ENCODE measurements at places on chromosomes 6 and 20. TPM values are rescaled to one million over a fixed set of nuclear protein-coding genes. Genes with fewer than 3 reads are reported as not detected.

The TMEM200A gene
- not detected for total RNA-seq

The CFAP61 gene
- total RNA-seq, result not detected

The NUP153 gene
- 31.1 TPM for total RNA-seq

The DEFB132 gene
- total RNA-seq, result not detected

The TPBG gene
- total RNA-seq, result 9.0 TPM

The NR2E1 gene
- total RNA-seq, result not detected

The SSTR4 gene
- not detected for total RNA-seq

The CCHCR1 gene
- 16.3 TPM for total RNA-seq

The IRAK1BP1 gene
- total RNA-seq, result 3.0 TPM

The JPH2 gene
- not detected for total RNA-seq

The CLPSL1 gene
- total RNA-seq, result not detected

The MDFI gene
- 26.8 TPM for total RNA-seq

The TNNC2 gene
- not detected for total RNA-seq

The BRD2 gene
- total RNA-seq, result 52.1 TPM

The APOBEC2 gene
- total RNA-seq, result not detected

The MOG gene
- not detected for total RNA-seq

The MAFB gene
- 0.85 TPM for total RNA-seq

The PHF1 gene
- 10.7 TPM for total RNA-seq

The SLC17A4 gene
- not detected for total RNA-seq

The ANKEF1 gene
- total RNA-seq, result 2.8 TPM

The CASS4 gene
- total RNA-seq, result 0.07 TPM

The LAMA2 gene
- total RNA-seq, result 1.8 TPM

The ANKRD66 gene
- not detected for total RNA-seq

The SIRPB1 gene
- total RNA-seq, result not detected
